Substantia nigra (tissue), 51 donors: ENCODE measurements at places on chromosomes 7 and 10.

GRCh38 chr7:41277561-41277960 lies 425.3 kb downstream of the INHBA start:
- no peak for DNase-seq

DNA sequence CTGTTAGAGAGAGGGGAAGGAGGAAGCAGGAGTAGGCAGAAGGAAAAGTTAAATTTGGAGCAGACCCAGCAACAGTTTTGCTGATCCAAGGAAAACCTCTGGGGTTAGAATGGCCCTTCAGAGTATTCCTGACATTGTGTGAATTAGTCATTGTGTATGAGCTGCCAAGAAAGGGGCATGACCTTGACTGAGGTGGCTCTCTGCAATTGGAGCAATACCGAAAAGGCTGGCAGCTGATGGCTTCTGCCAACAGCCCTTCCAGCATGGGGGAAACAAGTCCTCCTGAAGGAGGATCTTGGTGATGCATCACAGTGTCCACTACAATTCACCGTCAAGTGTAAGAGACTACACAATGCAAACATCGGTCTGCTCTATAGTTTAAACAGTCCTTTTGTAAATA lies 20.6 kb upstream of the WASL start:
- DNase-seq = no peak

DNA sequence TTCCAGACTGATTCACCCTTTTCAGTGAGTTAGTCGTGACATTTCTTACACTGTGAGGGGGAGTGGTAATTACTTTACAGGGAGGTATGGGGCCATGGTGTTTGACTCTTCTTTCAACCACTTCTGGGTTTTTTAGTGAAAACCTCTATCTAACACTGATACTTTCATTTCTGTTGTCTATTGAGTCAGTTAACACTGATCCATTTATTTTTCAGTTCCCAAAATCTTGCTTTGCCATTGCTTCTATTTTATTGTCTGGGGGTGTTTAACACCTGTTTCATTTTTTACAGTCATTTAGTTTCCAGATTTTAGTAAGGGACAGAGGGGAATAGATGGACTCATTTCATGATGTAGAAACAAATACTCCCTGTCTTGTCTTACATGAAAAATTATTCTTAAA lies 61.5 kb downstream of the HELLS start:
- no peak for DNase-seq

- DNase-seq = no peak
These were observed 778.0 kb downstream of the MAGI2 start for GRCh38 chr7:78675511-78675910.

GRCh38 chr10:71701496-71702132 lies 18.0 kb downstream of the C10orf105 start:
- no peak for DNase-seq

DNA sequence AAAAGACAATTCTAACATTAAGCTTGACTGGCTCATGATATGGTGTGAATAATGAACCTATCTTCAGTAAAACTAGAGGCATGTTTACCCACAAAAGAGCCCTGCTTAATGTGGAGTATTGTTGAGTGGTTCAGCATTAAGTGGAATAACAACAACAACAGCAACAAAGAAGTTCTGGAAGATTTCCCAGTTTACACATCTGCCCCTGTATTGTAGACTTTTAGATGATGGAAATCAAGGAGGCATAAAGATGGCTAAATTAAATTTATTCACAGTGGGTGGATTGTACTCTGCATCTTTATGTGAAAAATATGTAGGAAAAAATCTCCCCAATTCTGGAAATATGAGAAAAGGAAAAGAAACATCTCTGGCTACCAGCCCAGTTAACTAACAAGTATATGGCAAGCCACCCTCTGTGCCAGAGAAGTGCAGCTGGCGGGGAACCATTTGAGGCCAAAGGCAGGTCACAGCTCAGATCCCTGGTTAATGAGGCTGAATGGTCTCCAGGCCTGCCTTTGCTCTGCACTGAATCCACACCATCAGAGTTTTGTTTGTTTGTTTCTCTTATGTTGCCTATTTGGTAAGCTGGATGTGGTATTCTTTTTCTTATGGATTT lies 186.0 kb downstream of the SEMA3D start:
- DNase-seq = no peak

DNA sequence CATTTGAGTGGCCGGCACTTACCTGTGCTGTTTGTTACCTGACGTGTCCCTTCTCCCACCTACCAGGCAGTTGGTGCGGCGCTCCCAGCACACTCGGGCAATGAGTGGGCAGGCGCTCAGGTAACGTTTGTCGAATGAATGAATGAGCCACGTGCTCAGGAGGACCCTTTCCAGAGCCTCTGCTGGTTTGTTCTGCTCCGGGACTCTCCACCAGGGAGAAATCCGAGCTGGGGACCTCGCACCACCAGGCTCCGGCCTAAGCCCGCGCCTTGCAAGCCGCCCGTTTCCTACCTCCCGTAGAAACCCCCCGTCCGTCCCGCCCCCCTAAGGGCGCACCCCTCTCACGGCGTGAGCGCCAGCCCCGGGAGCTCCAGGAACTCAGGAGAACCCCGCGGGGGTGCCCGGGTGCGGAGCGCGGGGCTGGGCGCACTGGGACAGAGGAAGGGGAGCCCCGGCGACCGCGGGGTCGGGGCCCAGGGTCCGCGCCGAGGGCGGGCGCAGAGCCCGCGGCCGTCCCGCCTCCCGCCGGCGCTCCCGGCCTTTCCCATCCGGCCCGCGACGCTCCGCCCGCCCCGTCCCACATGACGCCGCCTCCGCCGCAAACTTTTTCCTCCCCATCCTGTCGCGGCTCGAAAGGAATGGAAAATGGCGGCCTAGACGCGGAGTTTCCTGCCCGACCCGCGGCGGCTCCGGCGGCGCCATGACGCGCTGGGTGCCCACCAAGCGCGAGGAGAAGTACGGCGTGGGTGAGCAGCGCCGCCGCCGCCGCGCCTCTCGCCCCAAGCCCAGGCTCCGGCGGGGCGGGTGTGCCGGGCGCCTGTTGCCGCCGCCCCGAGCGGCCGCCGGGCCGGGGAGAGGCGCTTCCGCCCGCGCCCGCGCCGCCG lies at the start of gene DOCK1:
Gene DOCK1 (plus strand): TSS at position 611 of the 884 bp plus-strand sequence. CDS start 90 bp downstream, at position 701.
- no peak for DNase-seq

GRCh38 chr7:29457565-29458011 lies 106.0 kb upstream of the PRR15 start:
- DNase-seq = peak; percentile 4

GRCh38 chr7:155346285-155346684 lies 48.6 kb downstream of the INSIG1 start:
- no peak for DNase-seq

- no peak for DNase-seq
These were observed 112.2 kb upstream of the GATA3 start for GRCh38 chr10:7942316-7942715.

GRCh38 chr10:5944389-5945189 lies 32.8 kb downstream of the IL15RA start:
- DNase-seq = no peak

GRCh38 chr10:3452683-3453361 lies 280.2 kb upstream of the PITRM1 start:
- no peak for DNase-seq

DNA sequence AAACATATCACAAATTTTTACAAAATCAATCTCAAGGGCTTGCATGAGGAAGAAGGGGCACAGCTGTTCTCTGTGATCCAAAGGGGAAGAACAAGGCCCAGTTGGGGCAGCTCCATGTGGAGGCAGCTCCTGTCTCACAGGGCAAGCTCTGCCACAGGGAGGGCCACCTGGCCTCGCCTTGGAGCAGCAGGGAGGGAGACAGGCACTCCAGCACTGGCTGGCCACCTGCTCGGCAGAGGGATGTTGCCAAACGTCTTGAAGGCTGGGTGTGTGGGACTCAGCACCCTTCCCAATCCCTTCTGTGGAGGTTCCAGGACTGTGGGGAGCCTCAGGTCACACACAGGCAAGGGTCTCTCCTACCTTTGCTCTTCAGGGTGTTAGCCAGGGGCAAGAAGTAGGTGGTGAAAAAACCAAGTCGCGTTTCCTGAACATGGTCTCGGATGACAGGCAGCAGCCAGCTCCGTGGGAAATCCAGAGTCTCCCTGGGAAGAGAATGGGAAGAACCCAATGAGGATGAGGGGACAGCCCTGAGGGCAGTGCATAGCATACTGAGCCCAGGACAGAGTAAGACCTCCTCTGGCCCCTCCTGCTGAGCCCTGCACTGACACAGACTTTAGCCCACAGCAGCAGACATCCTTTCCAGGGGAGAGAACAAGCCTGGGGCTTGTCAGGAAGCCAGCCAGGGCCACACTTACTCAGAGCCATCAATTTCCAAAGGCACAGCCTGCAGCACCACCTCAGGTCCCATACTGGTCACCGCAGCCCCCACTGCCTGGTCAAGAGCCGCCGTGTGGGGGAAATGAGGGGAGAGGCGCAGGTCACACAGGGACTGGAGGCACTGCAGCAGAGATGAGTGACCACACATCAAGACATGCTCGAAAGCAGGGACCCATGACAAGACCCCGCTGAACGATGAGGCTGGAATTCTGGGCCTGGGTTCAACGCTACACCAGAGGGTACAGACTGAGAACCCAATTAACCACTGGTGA lies 21.9 kb downstream of the RRP12 start:
- DNase-seq = no peak

DNA sequence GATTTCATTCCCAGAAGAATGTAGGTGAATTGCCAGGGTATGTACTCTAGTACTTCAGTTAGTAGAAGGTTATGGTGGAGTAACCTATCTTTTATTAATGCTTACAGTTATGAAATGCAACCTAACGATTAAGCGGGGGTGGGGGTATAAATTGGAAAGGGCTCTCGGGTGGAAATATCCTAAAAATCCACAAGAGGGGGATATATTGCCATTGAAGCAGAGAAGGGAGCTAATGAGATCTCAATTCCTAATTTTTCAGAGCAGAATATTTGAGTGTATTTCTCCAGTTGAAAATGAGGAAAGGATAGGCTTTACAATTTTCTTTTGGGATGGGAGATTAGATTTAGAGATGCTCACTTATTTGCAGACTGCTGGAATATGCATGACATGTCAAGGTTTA lies 90.8 kb downstream of the DNAJB9 start:
- DNase-seq = no peak

GRCh38 chr7:77416621-77417371 lies 647 bp upstream of the GSAP start:
- no peak for DNase-seq

- no peak for DNase-seq
These were observed 59.2 kb downstream of the HK1 start for GRCh38 chr10:69337296-69338132.

GRCh38 chr7:142587578-142588191 lies 161.6 kb upstream of the PRSS1 start:
- peak; percentile 21 for DNase-seq

GRCh38 chr10:88457660-88458059 lies 125.5 kb downstream of the RNLS start:
- DNase-seq = no peak

GRCh38 chr7:104045183-104045582 lies 55.7 kb upstream of the RELN start:
- DNase-seq = no peak

- no peak for DNase-seq
These were observed 89.8 kb downstream of the UNCX start for GRCh38 chr7:1322240-1323110.

GRCh38 chr10:127150136-127150535 lies 46.3 kb downstream of the INSYN2A start:
- no peak for DNase-seq

- DNase-seq = no peak
These were observed 142.8 kb downstream of the DNAJC1 start for GRCh38 chr10:21860718-21861117.

- DNase-seq = no peak
These were observed 41.0 kb upstream of the RAPGEF5 start for GRCh38 chr7:22397981-22398380.

DNA sequence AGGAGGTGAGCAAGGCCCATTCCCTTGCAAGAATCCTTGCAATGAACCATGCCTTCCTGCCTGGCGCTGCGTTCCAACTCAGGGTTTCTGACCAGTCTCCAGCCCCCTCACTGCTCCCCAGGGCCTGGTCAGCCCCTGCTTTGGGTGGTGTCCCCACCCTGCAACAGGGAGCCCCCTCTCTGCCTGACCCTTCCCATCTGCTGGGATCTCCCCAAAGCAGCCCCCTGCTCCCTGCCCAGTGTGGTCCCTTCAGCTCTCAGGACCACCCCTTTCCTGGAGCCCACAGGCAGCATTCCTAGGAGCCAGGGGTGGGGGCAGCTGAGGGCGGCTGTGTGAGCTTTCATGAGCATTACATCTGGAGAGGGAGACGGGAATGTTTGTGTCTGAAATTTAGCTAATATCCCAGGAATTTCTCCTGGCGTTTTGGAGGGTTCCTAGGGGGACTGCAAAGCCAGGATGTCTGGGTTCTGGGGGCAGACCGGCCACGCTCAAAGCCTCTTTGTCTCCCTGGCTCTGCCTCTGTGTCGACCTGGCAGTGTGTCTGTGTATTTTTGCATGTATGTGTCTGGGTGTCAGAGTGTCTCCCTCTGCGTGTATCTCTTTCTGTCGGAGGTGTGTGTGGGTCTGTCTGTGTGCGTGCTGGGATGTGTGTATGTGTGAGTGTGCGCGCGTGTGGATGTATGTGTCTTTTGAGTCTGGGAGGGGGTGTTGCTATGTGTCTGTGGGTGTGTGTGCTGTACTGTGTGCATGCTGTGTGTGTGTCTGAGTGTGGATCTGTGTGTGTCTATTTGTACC lies 300.5 kb upstream of the ZMIZ1 start:
- no peak for DNase-seq

DNA sequence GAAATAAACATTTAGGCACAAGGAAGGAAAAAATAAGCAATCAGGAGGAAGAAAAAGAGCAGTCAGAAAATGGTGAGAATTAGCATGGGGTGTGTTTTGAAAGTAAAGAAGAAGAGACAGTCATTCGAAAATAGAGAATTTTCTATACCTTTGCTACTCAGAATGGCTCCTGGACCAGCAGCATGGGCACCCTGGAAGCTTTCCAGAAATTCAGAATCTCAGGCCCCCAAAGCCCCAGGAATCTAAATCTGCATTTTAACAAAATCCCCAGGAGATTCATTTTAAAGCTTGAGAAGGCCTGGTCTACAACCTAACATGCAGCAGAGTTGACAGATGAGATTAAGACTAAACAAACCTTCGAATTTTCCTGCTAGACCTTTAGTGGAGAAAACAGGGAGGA lies 131.2 kb upstream of the HDAC9 start:
- DNase-seq = no peak

DNA sequence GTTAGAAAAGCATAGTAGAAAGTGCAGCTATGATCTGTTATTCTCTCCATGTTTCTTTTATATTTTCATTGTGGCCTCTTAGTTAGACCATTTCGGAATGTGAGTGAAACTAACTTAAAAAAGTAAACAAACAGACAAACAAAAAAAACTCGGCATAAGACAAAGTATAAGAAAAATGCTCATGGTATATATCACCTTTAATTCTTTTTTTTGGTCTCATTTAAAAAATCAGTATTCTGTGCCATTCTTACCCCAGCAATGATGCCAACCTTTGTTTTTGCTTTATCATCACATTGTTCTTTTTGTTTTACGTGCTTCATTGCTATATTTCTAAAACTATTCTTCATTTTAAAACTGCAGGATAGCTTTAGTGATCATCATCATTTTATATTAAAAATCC lies 2.8 kb upstream of the TMEM229A start:
- no peak for DNase-seq
